ENCODE measurements at places on chromosomes 2 and 18. TPM values are rescaled to one million over a fixed set of nuclear protein-coding genes. Genes with fewer than 3 reads are reported as not detected.
A peak's percentile ranks its signal among the peaks of the same experiment; 100 is the strongest.

The C2orf66 gene
- not detected for total RNA-seq

The REEP1 gene
- total RNA-seq: 2.7 TPM

DNA sequence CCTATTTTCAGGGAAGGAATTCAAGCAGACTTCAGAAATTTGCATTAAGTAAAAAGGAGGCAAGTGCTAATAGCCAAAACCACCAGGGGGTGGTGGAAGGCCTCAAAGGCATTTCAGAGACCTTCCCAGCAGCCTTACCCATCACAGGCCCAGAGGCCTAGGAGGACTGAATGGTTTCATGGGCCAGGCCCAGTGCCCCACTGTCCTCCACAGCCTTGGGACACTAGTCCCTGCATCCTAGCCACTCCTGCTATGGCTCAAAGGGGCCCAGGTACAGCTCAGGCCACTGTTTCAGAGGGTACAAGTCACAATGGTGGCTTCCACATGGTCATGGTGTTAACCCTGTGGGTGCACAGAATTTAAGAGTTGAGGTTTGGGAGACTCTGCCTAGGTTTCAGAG is 58.6 kb upstream of the CHAC2 start:
- no peak for DNase-seq

GRCh38 chr18:47594621-47595086 is 335.8 kb downstream of the SMAD2 start:
- no peak for DNase-seq

- DNase-seq: no peak
These were observed 29.9 kb upstream of the FBLN7 start for GRCh38 chr2:112108178-112108832.

The KLHL29 gene
- total RNA-seq: 1.5 TPM

The KCNF1 gene
- 6.8 TPM for total RNA-seq

DNA sequence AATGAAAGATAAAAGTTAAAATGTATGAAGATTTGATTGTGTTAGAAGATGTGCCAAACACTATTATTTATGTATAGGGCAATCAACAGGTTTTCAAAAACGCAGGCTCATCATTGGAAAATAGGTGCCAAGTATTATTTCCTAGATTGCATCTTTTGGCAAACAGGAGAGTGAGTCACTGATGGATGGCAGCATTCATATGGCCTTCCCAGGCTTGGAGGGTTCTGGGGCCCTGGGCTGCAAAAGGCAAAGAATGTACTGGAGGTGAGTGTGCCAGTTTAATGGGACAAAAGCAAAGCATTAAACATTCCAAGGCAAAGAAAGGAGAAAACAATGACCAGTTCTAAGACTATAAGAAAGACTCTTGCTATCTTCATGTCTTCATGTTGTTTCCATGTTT is 379.4 kb downstream of the RIT2 start:
- peak; percentile 10 for DNase-seq

DNA sequence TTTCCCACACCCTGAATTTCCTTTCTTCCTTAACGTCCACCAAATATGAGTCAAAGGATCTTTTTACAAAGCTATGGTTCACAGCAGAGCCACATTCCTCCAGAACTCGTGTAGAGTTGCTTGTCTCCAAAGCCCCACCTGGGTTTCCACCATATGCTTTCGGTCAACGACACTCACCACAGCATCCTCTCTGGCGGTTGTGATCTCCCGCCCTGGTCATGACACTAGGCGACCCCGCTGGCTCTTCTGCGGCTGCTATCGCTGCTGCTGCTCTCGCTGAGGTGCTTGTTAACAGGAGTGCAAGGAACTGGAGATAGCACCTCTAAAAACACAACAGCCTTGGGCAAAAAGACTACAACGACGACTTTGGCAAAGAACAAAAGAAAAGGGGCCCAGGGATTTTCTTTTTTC is 340 bp downstream of the SLC40A1 start:
- DNase-seq: no peak

DNA sequence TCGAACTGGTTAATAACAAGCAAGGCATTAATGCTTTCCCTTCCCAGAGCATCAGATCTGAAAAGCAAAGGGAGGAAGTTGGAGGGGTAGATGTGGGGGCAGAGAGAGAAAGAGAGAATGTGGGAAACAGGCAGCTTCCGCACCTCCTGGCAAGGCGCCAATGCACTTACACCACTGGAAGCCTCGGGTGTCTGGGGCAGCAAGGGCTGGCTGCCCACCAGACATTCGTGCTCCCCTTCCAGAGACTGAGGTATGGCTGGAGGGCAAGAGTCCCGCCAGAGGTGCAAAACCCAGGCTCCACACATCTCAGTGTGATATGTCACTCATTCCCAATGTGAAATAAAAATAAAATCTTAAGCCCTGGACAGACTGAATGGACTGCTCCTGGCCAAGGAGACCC is 46.4 kb downstream of the TEX51 start:
- no peak for DNase-seq

The CABYR gene
- not detected for total RNA-seq

DNA sequence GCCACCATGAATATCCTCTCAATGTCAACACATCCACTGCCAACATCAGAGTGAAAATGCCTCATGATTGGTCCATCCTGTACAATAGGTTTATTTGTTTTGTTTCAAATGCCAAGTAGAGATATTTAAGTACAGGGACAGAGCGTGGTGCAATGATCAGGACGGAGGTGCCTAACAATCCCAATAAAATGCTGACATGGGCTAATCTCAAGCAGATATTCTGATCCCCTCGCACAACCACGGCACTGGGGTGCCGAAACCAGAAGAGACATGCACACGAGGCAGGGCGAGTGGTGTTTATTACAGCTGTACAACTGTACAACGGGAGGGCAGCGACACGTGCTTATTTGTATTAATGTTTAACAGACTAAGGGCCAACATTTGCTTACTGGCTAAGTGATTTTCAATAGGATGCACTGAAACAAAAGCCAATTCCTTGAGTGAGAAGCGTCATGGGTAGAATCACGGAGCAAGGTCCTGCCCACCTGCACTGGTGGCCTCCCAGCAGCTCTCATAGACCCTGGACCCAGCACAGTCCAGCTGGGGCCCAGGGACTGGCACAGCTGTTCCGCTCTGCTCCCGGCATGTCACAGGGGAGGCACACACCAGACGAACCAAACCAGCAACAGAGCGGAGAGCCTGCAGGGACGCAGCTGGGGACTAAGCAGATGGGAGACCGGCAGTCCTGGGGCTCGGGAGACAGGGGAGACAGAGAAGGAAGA is 101.4 kb downstream of the HDAC4 start:
- DNase-seq: no peak

The AMER3 gene
- not detected for total RNA-seq

The ANO7 gene
- not detected for total RNA-seq

- DNase-seq: no peak
These were observed 16.1 kb downstream of the NFATC1 start for GRCh38 chr18:79411614-79412526.

- DNase-seq: no peak
These were observed 11.8 kb downstream of the UCN start for GRCh38 chr2:27296481-27296880.

DNA sequence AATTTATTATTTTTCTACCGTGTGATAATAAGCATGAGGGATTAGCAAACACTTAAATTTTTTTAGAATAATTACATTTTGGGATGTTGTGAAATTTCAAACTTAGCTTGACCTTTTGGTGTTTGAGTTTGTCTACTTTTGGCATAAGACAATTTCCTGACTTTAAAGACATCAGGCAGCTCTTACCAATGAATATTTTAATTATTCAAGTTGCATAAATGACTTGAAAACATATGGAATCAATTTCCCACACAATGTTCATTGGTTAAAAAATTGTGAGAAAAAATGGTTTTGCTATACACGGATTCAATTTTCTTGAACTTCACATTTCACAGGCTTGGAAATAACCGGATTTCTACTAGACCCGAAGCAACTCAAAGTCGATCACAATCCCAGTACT is 243.4 kb downstream of the IKZF2 start:
- no peak for DNase-seq

GRCh38 chr18:9616049-9616448 is 1.7 kb upstream of the PPP4R1 start:
- no peak for DNase-seq

DNA sequence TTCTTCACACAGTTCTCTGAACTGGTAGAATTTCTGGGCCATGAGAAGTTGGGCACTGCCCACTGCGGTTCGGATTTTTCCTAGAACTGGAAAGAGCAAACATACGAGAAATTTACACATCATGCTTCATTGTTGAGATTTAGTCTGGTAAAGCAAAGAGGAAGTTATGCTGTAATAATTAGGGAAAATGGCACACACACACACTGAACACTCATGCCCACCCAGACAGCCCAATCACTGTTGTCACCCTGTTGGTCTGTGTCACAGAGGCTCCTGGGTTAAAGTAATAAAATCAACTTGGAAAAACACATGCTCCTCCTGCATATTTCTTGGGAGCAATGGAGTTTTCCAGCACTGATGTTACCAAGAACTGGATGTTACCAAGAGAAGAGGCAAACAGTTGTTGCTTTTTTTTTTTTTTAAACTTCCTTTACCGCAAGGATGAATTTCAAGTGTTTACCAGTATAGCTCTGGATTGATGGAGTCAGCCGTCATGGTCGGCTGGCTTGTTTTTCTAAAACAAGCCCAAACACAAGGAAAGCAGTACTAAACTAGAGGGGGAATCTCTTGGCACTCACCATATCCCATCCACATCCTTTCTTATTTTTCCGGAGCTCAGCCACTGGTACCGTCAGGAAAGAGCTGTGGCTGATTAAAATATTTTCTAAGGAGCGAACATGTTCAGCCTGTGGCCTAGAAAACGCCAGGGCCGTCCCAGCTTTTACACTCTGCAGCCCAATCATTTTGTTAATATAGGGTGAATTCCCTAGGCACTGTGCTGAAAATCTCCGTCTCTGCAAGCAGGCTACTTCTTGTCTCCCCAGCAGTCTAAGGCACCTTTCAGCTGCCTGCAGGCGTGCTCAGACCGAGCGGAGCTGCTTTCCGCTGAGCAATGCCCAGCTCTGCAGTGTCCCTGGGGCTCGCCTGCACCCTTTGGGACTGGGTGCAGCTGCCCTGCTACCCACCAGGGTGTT is 58.9 kb downstream of the TGIF1 start:
- no peak for DNase-seq

The KLHL41 gene
- not detected for total RNA-seq

DNA sequence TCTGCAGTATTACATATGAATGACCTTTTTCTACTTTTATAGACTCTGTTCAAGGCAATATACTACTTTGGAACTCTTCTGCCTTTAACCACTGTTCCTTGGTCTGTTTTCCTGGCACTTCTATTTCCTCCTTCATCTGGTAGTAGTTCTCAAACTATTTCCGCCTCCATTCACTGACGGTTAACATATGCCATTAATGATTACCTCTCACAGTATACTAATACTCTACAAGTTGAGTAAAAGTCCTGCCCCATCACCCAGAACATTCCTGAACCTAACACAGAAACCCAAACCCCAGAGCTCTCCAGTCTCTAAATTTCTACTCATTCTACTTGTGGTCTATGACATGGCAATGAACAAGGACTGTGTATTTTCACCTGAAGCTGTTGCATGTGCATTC is 4.5 kb downstream of the GFPT1 start:
- DNase-seq: no peak

- DNase-seq: no peak
These were observed 91.5 kb downstream of the CCBE1 start for GRCh38 chr18:59605633-59606192.

The SERPINB13 gene
- total RNA-seq: not detected

DNA sequence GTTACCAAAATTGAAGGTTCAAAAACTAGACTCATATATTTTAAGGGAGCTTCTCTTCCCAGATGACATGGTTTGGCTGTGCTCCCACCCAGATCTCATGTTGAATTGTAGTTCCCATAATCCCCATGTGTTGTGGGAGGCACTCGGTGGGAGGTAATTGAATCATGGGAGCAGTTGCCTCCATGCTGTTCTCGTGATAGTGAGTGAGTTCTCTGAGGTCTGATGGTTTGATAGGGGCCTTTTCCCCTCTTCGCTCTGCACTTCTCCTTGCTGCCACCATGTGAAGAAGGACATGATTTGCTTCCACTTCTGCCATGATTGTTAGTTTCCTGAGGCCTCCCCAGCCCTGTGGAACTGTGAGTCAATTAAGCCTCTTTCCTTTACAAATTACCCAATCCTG is 140.1 kb downstream of the MAIP1 start:
- no peak for DNase-seq

The SKA1 gene
- 42.0 TPM for total RNA-seq

DNA sequence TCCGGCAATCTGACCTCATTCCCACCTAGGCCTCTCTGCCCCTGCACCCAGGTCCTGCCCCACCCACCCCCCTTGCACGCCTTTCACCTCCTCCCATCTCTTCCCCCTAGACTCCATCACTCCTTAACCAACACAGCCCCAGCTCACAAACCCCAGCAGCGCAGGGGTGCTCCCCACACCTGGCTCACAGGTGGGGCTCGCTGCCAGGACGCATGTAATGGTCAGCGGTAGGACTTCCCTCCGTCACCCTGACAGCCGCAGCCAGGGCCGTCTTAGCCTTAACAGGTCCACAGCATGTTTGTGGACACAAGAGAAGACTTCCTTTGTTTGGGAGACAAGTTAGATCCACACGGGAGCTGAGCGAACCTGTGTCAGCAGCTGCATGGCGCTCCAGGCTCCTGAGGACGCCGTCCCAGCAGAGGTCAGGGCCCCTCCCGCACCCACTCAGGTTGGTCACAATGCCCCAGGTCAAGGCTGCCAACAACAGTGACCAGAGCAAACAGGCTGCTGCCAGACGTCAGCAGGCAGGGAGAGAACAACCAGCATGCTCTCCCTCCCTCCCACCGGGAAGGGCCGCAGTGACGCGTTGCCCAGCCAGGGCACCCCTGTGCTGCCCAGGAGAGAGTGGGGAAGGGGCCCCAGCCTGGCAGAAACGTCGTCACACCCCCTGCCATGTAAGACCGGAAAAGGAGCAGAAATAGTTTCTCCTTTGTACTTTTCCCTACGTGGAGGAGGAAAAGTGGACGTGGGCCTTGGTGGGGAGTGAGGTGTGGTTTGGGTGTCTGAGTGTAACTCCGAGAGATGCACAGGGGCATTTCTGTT is 68.0 kb downstream of the PXDN start:
- no peak for DNase-seq

The GRHL1 gene
- not detected for total RNA-seq

DNA sequence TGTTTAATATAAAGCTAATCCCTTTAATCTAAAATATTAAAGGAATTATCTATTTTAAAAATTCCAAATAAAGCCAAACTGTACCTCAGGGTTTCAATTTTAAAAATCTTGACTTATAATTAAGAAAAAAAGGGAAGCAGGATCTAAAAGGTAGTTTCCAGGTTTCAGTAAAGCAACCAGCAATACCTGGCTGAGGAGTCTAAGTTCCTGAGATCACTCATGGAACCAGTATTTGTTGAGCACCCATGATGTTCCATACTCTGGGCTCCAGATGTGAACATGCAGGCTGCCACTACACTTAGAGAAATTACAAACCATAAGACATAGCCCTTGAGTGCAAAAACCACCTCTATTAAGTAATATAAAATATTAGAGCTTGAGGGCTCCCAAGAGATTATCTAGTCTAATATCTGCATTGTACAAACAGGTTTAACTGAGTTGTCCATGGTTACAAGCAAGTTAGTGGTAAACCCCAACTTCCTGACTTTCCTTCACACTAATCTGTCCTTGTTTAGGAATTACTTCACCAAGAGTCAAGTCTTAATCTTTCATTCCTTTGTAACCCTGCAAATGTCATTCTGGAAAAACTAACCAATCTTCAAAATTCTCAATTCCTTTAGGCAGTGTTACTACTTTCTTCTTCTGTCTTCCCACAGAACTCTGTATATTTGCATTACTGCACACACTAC is 49.2 kb downstream of the CLASP1 start:
- no peak for DNase-seq

GRCh38 chr18:56815926-56816325 is 164.8 kb downstream of the WDR7 start:
- no peak for DNase-seq

- no peak for DNase-seq
These were observed 26.2 kb downstream of the MAPRE2 start for GRCh38 chr18:35067454-35067853.
